ENCODE measurements at places on chromosomes 1 and 21. TPM values are rescaled to one million over a fixed set of nuclear protein-coding genes. Genes with fewer than 3 reads are reported as not detected.

The FOXJ3 gene
- total RNA-seq, result 54.9 TPM

The FHAD1 gene
- total RNA-seq, result 0.96 TPM

The KCNJ10 gene
- not detected for total RNA-seq

The LYPD8 gene
- not detected for total RNA-seq

All from omental fat pad (tissue), 4 donors.